CD4-positive, alpha-beta T cell treated with Interleukin-6 at 100 ng/mL for 8 hours (primary cell): ENCODE measurements at places on chromosomes 1 and 21.

GRCh38 chr1:101971304-101971703, 25.4 kb downstream of the OLFM3 start:
- DNase-seq, result no peak

- no peak for DNase-seq
Observed at GRCh38 chr1:78370779-78371482, 119.8 kb upstream of the PTGFR start.

GRCh38 chr1:27940870-27941560, 6.2 kb downstream of the SMPDL3B start:
- DNase-seq, result no peak

- peak; percentile 77 for DNase-seq
Observed at GRCh38 chr21:42337830-42338728, 12.7 kb downstream of the TFF2 start.

DNA sequence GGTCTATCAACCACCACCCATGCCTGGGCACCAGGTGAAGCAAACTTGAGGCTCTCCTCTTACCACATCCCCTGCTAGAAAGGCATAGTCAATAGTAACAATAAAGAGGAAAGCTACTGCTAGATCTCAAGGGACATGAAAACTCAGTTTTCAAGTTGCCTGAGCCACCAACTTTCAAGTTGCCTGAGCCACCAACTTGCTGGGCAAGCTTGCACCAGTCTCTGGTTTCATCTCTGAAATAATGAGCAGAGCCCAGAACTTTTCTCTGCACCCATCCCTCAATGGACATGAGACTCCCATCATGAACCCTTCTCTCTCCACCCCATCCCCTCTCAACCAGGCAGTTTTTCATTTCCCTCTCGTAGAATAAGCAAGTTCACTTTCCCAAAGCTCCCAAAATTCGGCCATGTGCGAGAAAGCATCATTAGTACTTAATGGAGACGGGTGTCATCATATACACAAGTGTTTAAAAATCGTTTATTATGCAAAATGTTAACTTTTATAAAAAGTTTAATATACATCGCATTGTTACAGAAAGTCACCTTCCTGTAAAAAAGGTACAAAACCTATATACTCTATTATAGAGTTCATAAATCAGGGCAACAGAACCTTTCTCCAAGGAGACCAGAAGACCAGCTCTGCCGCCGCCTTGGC, 1.7 kb downstream of the ID3 start:
- DNase-seq, result no peak

DNA sequence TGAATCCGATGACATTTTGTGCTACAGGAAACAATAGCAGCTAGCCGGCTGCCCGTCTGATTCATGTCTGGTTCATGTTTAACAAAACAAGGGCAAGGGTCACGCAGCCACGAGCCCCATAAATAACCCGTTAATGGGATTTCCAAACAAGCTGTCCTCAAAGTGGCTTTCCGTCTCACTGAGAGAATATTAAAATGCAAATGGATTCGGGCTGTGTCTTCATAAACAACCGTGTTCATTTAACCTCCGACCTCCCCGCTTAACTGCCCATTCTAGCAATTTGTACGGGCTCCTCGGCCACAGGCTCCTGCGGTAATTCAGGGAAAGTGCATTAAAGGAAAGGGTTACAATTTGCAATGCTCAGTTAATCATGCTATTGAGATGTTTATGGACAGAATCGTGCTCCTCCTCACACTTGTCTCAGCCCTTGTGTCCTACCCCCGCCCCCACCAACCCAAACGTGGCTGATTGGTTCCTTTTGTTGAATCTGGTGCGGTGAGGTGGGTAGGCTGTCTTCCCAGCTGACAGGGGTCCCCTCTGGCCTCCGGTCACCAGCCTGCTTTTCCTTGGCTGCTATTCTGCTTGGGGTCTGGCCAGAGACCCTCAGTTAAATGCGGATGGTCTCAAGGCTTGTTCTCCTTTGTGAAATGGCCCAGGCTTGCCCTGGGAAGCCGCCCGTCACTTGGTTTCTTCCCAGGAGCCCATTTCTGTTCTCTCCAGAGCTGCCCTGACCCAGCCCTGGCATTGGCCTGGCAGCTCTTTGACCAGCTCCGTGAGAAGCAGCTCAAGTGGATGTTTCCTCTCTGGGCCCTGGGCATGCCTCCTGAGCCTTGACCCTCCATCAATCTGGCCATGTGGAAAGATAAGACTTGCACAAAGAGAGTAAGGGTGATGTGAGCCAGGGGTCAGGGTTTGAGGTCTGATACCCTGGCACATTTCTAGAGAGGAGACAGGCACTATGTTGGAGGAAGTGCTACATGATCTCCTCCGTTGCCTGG, 200.7 kb upstream of the POU3F1 start:
- DNase-seq, result no peak

DNA sequence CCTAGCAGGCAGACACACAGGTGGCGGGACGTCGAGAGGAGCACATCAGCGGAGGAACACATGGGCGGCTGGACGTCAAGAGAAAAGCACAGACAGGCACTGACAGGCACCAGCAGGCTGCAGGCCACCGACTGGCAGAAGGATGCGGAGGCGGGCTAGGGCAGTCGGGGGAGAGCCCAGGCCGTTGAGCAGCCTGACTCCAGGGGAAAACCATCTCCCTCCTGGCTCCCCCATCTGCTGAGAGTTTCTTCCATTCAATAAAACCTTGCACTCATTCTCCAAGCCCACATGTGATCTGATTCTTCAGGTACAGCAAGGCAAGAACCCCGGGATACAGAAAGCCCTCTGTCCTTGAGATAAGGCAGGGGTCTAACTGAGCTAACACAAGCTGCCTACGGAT, 25.5 kb downstream of the B3GALT5 start:
- DNase-seq, result no peak

DNA sequence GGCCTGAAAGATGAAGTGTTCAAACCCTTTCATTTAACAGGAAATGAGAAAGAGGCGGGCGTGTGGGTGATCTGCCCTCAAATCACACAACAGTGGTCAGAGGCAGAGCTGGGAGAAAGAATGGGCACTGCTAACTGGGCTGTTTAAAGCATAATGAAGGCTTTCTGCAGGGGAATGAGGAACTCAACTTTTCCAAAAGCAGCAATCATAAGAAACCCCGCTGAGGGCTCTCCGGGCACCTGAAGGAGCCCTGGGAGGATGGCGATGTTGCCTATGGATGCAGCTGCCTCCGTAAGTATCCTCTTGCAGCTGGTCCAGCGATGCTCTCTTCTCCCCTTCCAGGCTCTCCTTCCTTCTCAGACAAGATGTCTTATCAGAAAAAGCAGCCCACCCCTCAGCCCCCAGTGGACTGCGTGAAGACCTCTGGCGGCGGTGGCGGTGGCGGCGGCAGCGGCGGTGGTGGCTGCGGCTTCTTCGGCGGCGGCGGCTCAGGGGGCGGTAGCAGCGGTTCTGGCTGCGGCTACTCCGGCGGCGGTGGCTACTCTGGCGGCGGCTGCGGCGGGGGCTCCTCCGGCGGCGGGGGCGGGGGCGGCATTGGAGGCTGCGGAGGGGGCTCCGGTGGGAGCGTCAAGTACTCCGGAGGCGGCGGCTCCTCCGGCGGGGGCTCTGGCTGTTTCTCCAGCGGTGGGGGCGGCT, 1.2 kb downstream of the LORICRIN start:
- peak; percentile 8 for DNase-seq

DNA sequence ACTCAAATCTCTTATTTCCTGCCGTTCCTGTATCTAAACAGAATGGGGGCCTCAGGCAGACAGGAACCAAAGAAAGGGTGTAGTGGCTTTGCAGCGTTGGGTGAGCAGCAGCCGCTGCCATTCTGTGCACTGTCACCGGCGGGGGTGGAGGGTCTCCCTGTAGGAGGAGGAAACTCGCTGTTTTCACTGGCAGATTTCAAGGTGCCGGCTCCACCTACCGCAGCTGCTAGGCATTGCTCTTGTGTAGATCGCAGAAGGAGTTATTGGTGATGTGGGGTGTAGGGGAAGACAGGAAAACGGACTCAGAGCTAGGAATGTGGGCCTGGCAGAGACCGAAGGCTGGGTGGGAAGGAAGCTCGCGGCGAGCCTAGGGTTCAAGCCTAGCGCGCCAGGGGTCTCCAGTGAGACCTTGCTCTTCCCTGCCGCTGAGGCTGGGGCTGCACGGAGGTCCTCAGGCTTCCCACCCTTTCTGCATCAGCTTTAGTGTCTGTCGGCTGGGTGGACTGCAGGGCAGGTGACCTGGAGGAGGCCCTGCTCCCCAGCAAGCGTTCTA, 20.8 kb downstream of the ATP5PO start:
- DNase-seq, result peak; percentile 58

DNA sequence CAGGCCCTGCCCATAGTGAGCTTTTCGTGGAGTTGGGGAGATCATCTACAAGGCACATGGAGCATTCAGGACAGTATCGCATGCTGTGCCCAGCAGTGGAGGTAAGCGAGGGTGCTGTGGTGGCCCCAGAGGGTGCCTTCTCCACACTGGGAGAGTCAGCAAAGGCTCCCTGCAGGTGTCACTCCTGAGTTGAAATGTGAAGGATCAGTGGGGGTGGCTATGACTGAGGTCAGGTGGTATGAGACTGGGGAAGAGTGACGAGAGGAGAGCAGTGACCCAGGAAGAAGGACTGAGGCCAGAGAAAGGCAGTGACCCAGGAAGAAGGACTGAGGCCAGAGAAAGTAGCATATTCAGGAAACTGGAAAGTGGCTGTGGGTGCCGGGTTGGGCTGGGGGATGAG, 53.0 kb downstream of the SPAG17 start:
- DNase-seq, result no peak

DNA sequence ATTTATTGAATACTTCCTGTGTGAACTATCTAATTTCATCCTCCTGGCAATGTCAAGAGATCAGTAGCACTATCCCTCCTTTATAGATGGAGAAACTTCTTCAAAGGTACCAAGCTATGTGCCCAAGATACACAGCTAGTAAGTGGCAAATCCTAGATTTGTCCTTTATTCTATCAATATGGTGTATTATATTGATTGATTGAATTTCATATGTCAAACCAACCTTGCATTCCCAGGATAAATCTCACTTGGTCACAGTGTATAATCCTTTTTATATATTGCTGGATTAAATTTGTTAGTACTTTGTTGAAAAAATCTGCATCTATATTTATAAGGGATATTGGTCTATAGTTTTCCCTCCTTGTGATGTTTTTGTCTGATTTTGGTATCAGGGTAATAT, 48.8 kb upstream of the TMEM51 start:
- DNase-seq, result no peak
